A549 treated with CORT108297 at 1 μM for 4 hours (cell line): ENCODE measurements at places on chromosomes 3 and 15. TPM values are rescaled to one million over a fixed set of nuclear protein-coding genes. Genes with fewer than 3 reads are reported as not detected.

The BTLA gene
- total RNA-seq, result 0.05 TPM in 1 of 5 replicates, not detected in the others

The CHRD gene
- total RNA-seq, result 0.13 to 0.48 TPM (median 0.16 TPM) in 5 replicates

The TRPM1 gene
- not detected in 5 replicates for total RNA-seq

The GADL1 gene
- not detected in 5 replicates for total RNA-seq

The PIF1 gene
- 12.6 to 23.0 TPM (median 19.2 TPM) in 5 replicates for total RNA-seq

The UROC1 gene
- not detected in 5 replicates for total RNA-seq

The RBPMS2 gene
- total RNA-seq, result 6.5 to 9.6 TPM (median 8.9 TPM) in 5 replicates

The MCF2L2 gene
- 0.03 to 0.38 TPM (median 0.10 TPM) in 5 replicates for total RNA-seq

The LYZL4 gene
- total RNA-seq, result not detected in 5 replicates

The MYZAP gene
- 0.69 to 1.2 TPM (median 0.93 TPM) in 5 replicates for total RNA-seq

The AMT gene
- 0.17 to 0.65 TPM (median 0.30 TPM) in 5 replicates for total RNA-seq

The SMAD6 gene
- total RNA-seq, result 15.1 to 25.1 TPM (median 23.1 TPM) in 5 replicates
